ENCODE measurements at places on chromosomes 4 and X. TPM values are rescaled to one million over a fixed set of nuclear protein-coding genes. Genes with fewer than 3 reads are reported as not detected.

MAGEE1 gene
- 1.1 TPM for polyA plus RNA-seq

PF4V1 gene
- not detected for polyA plus RNA-seq

CLGN gene
- polyA plus RNA-seq, result not detected

PNMA6F gene
- polyA plus RNA-seq, result not detected

MND1 gene
- polyA plus RNA-seq, result 5.9 TPM

MAGEA2B gene
- not detected for polyA plus RNA-seq

GABRA4 gene
- not detected for polyA plus RNA-seq

DYNLT3 gene
- 41.2 TPM for polyA plus RNA-seq

ALAS2 gene
- not detected for polyA plus RNA-seq

HSFX2 gene
- polyA plus RNA-seq, result not detected

HERC3 gene
- 5.5 TPM for polyA plus RNA-seq

NEIL3 gene
- polyA plus RNA-seq, result 0.37 TPM

Data from stomach (tissue), 19 donors.